ENCODE measurements at places on chromosomes 3 and 15. TPM values are rescaled to one million over a fixed set of nuclear protein-coding genes. Genes with fewer than 3 reads are reported as not detected.

GRCh38 chr15:77191230-77191834 lies 120.4 kb upstream of the TSPAN3 start:
- peak overlapping the region; percentile 42 for H3K27ac ChIP-seq
- H3K36me3 ChIP-seq: no peaks in the 10 kb centered on the region
- no peak overlapping the region for H3K4me3 ChIP-seq
- no peak for DNase-seq

GRCh38 chr3:30893678-30894325 lies 659 bp downstream of the GADL1 start:
- H3K4me1 ChIP-seq: no peaks in the 10 kb centered on the region
- no peak overlapping the region for H3K27ac ChIP-seq
- no peaks in the 10 kb centered on the region for H3K36me3 ChIP-seq

The GHSR gene
- total RNA-seq: not detected

The IGSF10 gene
- total RNA-seq: 0.53 TPM

The PYGO1 gene
- total RNA-seq: 5.8 TPM

The MAGEL2 gene
- 0.05 TPM for total RNA-seq

The PEX5L gene
- 0.10 TPM for total RNA-seq

All from heart left ventricle (tissue), 16 donors.